Activated T-cell treated with anti-CD3 and anti-CD28 coated beads, Interleukin-2, amount 50 U/mL, for 24 hours (primary cell): ENCODE measurements at places on chromosomes 13 and 19.

DNA sequence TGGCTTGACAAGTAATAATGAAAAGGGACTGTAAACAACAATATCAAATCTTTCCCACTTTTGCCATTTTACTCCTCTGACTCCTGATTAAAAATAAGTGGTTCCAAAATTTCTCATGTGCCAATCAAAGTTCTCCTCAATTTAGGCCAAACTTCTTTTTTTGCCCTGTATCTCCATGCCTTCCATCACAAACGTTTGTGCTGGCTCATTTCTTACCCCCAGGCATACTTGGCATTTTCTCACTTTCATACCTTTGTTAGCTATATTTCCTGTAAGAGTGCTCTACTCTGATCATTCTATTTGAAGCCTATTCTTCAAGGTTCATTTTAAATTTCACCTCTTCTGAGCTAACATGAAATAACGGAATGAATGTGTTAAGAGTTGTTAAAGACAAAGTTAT lies 10.0 kb upstream of the FNDC3A start:
- DNase-seq, result no peak

DNA sequence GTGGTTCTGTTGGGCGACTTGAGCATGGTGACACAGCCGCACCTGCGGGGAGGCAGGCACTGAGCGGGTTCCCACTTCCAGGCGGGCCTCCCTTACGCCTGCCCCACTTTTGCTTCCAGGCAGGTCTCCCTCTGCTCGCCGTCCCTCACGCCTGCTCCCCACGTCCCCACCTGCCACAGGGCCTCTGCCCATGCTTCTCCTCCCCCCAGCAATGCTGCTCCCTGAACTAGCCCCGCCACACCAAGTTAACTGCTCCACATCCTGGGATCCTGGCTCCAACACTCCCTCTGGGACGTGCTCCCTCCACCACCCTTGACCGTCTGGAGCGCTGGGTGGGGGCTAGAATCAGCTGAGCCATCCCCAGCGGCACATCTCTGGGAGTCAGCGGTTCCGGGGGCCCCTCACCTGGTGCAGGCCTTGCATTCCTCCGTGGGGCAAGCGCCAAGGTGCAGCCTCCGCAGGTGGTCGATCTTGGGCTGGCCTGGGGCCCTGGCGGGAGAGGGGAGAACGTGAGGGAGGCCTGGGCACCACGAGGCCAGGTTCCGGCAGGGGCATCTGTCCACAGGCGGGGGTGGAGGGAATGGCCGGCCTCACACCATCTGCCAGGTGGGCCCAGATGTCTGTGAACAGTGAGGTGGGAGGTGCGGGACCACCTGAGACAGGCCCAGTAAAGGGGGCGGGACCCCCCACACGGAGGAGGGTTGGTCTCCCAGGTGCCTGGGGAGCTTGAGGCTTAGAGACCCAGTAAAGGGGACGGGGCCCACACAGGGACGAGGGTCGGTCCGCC lies 9.2 kb downstream of the CFD start:
- no peak for DNase-seq

DNA sequence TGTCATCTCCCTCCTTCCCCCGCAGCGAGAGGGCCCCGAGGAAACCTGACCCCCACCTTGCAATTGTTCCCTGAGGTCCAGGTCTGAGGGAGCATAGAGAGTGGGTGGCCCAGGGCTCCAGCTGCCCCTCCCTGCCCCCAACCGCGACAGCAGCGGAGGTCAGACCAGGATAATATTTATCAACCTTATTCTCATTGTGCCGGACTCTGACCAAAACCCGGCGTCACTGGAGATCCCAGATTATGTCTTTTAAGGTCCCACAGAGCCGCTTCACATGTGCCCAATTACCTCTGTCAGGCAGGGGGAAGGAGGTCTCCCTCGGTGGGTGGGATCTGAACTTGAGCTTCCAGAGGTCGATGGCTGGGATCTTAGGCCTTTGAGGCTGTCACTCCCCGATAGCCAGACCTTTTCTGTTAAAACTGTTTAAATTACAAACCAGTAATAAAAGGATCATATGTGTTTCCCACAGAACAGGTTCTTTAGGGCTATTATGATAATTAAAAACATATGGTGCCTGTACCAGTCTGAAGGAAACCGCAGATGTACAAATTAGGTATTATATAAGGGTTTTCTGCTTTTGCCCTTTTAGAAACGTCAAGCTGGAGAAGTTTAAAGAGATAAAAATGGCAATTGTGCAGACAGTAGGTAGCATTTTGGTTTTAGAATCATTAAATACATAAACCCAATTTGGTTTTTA lies 195.5 kb downstream of the ZNF536 start:
- DNase-seq, result no peak

DNA sequence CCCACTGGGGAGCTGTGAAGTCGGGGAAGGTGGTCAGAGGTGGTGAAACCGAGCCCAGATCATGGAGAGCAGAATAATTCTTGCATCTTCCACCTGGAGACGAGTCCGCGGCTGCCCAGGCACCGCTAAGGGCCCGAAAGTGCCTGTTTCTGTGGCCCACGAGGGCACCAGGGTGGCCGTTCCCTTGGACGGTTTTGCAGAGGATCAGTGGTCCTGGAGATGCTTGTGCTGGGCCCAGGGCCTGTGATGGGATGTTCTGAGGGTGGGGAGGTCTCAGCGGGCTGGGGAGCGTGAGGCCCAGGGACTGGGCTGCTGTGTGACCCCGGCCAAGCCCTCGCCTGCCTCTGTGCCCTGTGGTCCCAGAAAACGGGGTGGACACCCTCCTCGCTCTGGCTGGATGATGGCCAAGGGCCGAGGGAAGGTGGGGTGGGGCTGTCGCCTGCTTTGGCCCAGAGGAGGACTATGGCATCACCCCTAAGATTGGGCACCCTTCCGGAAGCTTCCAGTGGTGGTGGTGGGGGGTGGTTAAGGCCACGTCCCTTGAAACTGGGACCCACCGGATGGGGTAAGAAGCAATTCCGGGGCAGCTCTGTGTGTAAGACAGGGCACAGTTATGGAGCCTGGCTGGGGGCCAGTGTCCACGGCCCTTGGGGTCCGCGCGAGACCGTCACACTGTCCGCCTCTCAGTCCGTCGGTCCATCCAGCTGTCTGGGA lies 51.3 kb upstream of the NFIC start:
- DNase-seq, result no peak

- no peak for DNase-seq
These were observed 721.1 kb downstream of the EFNB2 start for GRCh38 chr13:105814219-105814901.

GRCh38 chr19:5665781-5666513 lies 14.4 kb downstream of the MICOS13 start:
- no peak for DNase-seq

- no peak for DNase-seq
These were observed 277.9 kb downstream of the TSHZ3 start for GRCh38 chr19:31071136-31071855.
